ENCODE measurements at places on chromosomes 12 and 14.

DNA sequence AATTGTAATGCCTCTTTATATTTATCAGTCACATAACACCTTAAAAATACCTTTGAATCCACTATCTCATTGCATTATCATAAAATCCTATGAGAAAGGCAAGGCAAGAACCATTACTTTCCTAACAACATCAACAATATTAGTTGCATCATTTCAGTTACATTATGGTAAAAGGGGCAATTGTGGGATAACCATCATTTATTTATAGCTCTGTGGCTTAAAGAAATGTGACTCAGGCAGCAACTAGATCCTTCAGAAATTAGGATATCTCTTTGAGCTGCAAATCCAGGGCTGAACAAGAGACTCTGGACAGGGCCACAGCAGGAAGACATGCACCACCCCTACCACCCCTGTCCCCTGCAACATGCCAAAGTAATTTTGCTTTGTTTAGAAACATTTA, 36.4 kb downstream of the EPS8 start:
- no peaks in the 10 kb centered on the region for H3K4me1 ChIP-seq
- peaks cover 8% of the 10 kb centered on the region for H3K27me3 ChIP-seq
- no peak overlapping the region for H3K4me3 ChIP-seq
- no peaks in the 10 kb centered on the region for H3K36me3 ChIP-seq
- no peak overlapping the region for H3K27ac ChIP-seq
- DNase-seq, result no peak

DNA sequence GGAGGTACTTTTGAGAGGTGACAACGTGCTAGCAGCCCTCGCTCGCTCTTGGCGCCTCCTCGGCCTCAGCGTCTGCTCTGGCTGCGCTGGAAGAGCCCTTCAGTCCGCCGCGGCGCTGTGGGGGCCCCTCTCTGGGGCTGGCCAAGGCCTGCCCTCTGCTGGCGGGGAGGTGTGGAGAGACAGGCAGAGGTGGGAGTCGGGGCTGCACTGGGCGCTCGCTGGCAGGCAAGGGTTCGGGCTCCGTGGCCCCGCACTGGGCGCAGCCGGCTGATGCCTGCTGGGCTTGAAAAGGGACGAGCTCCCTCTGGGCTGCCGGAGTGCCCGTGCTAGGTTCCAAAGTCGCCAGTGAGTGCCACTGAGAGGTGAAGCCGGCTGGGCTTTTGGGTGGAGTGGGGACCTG, 580.0 kb downstream of the DIO2 start:
- H3K27me3 ChIP-seq, result no peaks in the 10 kb centered on the region
- no peak for DNase-seq
- H3K4me1 ChIP-seq, result no peaks in the 10 kb centered on the region
- H3K4me3 ChIP-seq, result no peak overlapping the region

DNA sequence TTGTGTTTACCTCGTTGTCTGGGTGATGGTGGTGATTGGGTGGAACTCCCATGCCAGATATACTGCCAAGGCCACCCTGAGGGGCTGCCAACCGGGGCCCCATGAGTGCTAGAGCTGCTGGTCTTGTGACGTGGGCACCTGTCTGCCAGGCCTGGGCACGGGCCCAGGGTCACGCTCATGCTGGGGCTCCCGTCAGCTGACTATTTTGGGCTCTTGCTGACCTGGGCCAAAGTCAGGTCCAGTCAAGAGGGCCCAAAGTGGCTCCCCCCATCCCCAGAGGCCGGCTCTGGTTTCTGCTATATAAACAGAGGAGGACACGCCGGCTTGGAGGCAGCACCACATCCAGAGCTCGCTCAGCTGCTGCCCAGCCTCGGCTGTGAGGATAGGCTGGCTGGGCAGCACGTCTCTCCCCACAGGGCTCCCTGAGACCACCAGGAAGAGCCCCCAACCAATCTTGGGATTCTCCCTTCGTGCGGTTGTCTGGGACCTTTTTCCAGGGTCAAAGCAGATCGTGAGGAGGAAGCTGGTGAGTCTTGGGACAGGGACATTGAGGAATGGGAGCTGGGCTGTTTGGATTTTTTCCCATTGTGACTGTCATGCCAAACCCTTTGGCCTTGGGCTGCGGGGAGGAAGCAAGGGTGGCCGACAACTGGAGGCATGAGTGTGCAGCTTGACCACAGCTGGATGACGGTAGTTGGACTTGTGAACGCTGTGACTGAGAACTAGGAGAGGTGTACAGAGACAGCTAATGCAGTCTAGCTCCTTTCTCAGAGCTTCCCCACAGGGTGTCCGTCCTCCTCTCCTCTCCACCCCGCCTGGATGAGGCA, 7.6 kb upstream of the NR4A1 start:
- no peak overlapping the region for H3K27ac ChIP-seq
- DNase-seq, result no peak
- no peaks in the 10 kb centered on the region for H3K27me3 ChIP-seq
- H3K36me3 ChIP-seq, result no peaks in the 10 kb centered on the region
- H3K4me1 ChIP-seq, result peaks cover 29% of the 10 kb centered on the region

GRCh38 chr12:93292731-93293566, 84.8 kb upstream of the NUDT4 start:
- no peak overlapping the region for H3K4me3 ChIP-seq
- H3K4me1 ChIP-seq, result peaks cover 14% of the 10 kb centered on the region
- peaks cover 2% of the 10 kb centered on the region for H3K27me3 ChIP-seq
- no peak overlapping the region for H3K27ac ChIP-seq
- DNase-seq, result no peak

GRCh38 chr14:88346048-88346639, 23.1 kb upstream of the KCNK10 start:
- H3K27ac ChIP-seq, result no peak overlapping the region
- H3K4me3 ChIP-seq, result no peak overlapping the region
- DNase-seq, result no peak

- H3K36me3 ChIP-seq, result no peaks in the 10 kb centered on the region
- peaks cover 3% of the 10 kb centered on the region for H3K4me1 ChIP-seq
- peaks cover 10% of the 10 kb centered on the region for H3K27me3 ChIP-seq
- no peak overlapping the region for H3K4me3 ChIP-seq
Measured at GRCh38 chr14:58717211-58717610, 79.4 kb downstream of the DACT1 start.

- H3K4me1 ChIP-seq, result peaks cover 5% of the 10 kb centered on the region
- DNase-seq, result no peak
- peaks cover 10% of the 10 kb centered on the region for H3K36me3 ChIP-seq
- H3K27ac ChIP-seq, result peak overlapping the region; percentile 79
- no peaks in the 10 kb centered on the region for H3K27me3 ChIP-seq
- no peak overlapping the region for H3K4me3 ChIP-seq
Measured at GRCh38 chr12:115998794-115999478, 278.6 kb downstream of the MED13L start.

- H3K27me3 ChIP-seq, result no peaks in the 10 kb centered on the region
- no peaks in the 10 kb centered on the region for H3K4me1 ChIP-seq
- no peak for DNase-seq
- H3K27ac ChIP-seq, result no peak overlapping the region
Measured at GRCh38 chr12:85182699-85183098, 97.3 kb upstream of the ALX1 start.

DNA sequence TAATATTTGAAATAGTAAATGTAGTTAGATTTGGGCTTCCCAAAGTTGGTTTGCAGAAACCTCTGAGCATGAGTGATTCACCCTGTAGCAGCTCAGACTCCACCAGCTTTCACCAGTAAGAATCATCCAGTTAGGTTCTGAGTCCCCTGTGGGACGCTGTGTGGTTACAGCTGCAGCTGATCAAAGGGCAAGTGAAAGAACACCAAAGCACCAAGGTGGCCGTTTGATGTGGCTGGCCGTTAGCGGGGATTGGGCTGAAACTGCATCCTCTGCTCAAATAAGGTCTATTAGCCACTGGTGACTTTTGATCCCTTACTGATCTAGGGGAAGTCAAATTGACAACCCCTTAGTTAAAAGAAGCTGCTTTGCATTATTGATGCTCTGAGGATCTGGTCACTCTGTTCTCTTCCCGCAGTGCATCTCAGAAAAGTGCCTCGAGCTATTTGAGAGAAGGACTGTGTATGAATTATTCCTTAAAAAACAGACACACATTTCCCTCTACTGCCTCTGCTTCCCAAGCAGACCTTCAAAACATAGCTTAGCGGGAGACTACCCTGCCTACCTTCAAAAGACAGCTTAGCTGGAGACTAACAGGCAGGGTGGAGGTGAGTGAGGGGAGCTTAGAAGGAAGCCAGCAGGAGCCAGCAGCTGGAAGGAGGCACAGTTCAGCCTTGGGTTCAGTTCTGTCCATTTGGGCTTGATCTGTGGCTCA, 3.7 kb downstream of the ABHD12B start:
- peaks cover 15% of the 10 kb centered on the region for H3K4me1 ChIP-seq
- H3K27ac ChIP-seq, result no peak overlapping the region
- DNase-seq, result no peak
- H3K4me3 ChIP-seq, result no peak overlapping the region
- peaks cover 16% of the 10 kb centered on the region for H3K27me3 ChIP-seq

DNA sequence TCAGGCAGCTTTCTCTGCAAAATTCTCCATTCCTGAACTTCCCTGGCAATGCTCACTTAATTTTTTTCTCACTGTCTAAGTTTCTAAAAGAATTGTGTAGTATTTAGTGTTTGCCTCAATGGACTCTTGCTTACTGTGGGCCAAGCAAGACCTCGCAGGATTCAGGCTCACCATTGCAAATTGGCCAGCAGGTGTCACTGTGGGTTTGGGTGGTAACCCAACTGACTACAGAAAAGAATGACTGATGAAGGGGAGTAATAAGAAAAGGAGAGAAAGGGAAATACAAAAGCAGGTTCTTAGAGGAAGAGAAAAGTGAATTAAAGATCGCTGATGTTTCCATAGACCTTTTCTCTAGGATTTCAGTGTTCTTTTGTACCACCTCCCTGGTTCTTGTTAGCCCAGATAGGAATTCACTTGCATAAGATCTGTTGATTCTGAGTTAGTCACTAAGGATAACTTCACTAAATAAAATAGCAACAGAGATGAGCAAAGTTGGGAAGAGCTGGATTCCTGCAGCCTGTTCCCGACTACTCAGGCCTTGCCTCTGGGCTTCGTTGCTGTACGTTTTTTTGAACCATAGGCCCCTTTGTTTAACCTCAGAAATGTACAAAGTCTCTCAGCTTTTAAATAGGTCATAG, 386.5 kb upstream of the DDHD1 start:
- no peak overlapping the region for H3K27ac ChIP-seq
- H3K27me3 ChIP-seq, result no peaks in the 10 kb centered on the region
- DNase-seq, result peak; percentile 66
- H3K36me3 ChIP-seq, result no peaks in the 10 kb centered on the region
- H3K4me3 ChIP-seq, result no peak overlapping the region

DNA sequence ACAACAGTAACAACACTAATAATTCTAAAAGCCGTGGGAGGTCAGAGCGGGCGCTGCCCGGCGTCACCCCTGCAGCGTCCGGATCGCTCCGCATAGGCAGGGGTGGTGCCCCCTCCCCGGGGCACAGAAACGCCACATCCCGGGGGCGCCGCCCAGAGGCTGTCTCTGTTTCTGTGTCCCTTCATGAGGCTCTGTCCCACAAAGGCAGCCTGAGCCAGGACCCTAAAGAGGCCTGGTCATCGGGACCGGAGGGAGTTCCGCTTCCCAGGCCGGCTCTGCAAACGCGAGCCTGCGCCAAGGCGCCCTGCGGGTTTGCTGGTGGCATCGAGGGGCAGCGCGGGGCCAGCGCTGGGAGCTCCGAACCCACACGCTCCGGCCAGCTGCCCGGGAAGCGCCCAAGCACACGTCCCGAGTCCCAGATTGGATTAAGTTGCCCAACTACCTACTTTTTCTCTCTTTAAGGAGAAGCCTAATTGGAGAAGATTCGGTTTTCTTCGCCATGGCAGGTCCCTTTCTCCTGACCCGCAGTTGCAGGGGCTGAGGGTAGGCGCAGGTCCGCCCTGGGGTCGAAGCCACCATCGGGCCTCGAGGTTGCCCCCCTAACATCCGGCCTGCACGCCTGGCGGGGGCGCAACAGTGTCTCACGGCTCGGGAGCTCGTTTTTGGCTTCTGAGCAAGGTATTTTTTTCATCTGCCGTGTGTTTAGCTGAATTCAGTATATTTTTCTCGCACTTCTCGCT, 421.7 kb downstream of the VRK1 start:
- H3K27ac ChIP-seq, result no peak overlapping the region
- peak overlapping the region; percentile 3 for H3K4me3 ChIP-seq
- H3K4me1 ChIP-seq, result peaks cover 4% of the 10 kb centered on the region
- no peaks in the 10 kb centered on the region for H3K36me3 ChIP-seq
- H3K27me3 ChIP-seq, result peaks cover 15% of the 10 kb centered on the region

GRCh38 chr12:83859021-83859420, 1053.6 kb downstream of the SLC6A15 start:
- no peak overlapping the region for H3K27ac ChIP-seq
- no peak for DNase-seq
- H3K4me3 ChIP-seq, result no peak overlapping the region

DNA sequence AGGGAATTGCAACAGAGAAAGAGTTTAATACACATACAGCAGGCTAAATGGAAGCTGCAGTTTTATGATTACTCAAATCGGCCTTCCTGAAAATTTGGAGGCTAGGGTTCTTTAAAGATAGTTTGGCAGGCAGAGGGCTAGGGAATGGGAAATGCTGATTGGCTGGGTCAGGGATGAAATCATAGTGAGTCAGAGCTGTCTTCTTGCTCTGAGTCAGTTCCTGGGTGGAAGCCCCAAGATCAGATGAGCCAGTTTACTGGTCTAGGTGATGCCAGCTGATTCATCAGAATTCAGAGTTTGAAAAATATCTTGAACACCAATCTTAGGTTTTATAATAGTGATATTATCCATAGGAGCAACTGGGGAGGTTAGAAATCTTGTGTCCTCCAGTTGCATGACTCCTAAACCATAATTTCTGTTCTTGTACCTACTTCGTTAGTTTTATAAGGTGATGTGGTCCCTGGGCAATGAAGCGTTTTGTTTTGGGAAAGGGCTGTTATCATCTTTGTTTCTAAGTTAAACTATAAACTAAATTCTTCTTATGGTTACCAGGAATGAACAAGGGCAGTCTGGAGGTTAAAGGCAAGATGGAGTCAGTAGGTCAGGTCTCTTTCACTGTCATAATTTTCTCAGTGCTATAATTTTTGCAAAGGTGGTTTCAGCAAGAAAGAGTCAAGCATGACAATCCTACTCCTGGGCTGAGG, 257.8 kb upstream of the CCDC196 start:
- peaks cover 9% of the 10 kb centered on the region for H3K27me3 ChIP-seq
- no peak overlapping the region for H3K27ac ChIP-seq
- peaks cover 5% of the 10 kb centered on the region for H3K4me1 ChIP-seq
- H3K4me3 ChIP-seq, result no peak overlapping the region
- peaks cover 6% of the 10 kb centered on the region for H3K36me3 ChIP-seq

DNA sequence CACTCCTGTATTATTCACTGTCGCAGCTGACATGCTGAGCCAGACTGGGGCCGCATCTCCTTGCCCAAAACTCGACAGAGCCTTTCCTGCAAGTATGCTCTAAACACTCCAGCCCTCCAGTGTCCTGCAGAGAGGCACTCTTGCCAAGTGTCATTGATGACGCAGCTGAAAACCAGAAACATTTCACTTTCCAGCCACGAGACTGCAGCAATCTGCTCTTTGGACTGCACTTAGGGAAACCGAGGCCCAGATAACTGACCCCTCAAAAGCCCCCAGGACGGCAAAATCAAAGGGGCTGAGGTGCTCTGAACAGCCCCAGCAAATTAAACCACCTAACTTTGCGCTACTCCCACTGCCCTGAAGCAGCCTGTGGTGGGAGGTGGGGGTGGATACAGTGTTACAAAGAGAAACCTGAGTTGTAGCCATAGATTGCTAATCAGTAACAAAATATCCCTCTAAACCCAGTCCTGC, 2.6 kb downstream of the CCDC85C start:
- H3K36me3 ChIP-seq, result no peaks in the 10 kb centered on the region
- H3K4me3 ChIP-seq, result no peak overlapping the region
- H3K4me1 ChIP-seq, result peaks cover 8% of the 10 kb centered on the region
- DNase-seq, result no peak
- no peaks in the 10 kb centered on the region for H3K27me3 ChIP-seq

GRCh38 chr12:7498809-7499208, 4.8 kb downstream of the CD163 start:
- no peaks in the 10 kb centered on the region for H3K36me3 ChIP-seq
- H3K4me1 ChIP-seq, result no peaks in the 10 kb centered on the region
- peaks cover 7% of the 10 kb centered on the region for H3K27me3 ChIP-seq
- no peak overlapping the region for H3K4me3 ChIP-seq
- no peak overlapping the region for H3K27ac ChIP-seq
- no peak for DNase-seq
